ENCODE measurements at places on chromosomes 12 and 14.

DNA sequence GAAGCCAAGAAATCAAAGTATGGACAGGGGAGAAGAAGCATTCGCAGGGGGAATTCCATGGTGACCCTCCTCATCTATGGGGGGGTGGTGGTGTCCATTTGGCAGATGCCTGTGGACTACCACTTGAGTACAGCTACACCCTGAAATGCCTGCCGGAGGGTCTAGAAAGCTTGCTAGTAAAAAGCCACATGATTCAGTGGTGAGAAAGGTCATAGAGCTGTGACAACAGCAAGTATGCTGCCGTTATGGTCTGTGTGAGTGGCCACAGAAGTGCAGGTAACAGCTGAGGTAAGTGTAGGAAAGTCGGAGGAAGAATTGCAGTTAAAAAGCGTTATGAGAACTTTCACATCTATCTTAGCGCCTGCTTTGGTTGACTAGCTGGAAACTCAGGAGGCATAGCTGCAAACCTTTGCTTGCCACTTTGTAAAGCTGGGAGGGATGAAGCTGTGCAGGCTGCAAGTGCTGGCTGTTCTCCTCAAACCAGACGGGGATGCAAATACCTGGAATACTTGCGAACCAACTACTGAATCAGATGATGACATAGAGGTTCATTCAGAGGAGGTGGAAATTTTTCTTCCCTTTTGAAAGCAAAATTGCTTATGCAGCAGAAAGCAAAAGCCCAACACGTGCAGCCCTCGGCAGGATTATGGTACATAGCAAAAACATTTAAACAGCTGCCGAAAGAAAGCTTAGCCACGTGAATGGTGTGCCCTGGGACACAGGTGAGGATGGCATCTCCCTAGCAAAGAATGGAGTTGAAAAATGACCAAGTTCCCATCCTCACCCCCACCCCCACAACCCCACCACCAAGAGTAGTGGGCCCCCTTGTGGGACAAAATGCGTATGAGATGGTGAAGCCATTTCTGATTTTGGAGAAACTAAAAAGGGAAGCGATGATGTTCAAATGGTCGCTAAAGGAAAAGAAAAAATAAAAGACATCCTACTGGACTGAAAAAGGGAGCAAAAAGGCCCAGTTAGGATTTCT lies 287.0 kb downstream of the RERGL start:
- DNase-seq, result no peak

DNA sequence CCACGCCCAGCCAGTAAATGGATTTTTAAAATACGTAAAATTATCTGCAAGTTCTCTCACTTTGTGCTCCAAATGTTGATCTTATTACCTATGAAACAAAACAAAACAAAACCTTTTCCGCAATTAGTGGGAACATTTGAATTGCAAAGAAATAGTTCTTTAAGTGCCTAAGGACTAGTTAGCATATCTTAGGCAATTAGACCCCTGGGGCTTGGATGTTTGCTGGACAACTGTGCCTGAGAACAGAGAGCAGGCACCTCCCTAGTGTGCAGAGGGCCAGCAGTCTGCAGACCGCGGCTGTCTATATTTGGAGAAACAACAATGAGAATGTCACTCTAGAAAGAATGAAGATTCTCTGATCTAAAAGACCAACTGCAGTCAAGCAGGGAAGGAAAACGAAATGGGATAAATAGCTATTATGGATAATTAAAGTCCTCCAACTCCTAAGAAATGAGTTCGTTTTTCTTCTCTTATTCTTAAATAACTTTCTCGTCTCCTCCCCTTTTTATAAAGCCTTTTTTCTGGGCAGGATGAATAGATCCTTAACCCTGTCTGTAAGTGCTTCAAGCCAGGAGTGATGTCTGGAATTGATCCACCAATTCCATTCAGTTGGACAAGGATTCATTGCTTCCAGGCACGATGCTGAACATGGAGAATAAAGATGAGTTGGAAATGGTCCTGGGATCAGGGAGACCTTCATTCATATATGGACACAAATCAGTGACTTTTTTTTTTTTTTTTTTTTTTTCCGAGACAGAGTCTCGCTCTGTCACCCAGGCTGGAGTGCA lies 16.2 kb downstream of the SLC17A8 start:
- DNase-seq, result no peak

DNA sequence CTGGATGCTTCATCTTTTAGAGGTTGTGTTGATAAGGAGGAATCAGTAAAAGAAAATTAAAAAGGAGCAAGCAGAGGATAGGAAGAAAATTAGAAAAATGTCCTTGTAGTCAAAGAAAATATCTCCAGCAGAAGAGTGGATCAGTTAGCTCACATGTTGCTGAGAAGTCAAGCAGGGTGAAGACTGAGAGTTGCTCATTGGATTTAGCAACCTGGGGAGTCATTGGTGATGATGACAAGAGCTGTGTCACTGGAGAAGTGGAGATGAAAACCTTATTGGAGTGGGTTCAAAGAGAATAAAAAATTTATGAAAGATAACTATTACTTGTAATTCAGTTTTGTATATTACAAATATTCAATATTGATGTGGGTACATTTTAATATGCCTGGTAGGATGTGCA lies 9.8 kb downstream of the FRMD6 start:
- no peak for DNase-seq

- peak; percentile 23 for DNase-seq
These were observed 60.9 kb upstream of the OR4E1 start for GRCh38 chr14:21734457-21735074.

GRCh38 chr14:50943261-50943942 lies 881 bp downstream of the PYGL start:
- no peak for DNase-seq

DNA sequence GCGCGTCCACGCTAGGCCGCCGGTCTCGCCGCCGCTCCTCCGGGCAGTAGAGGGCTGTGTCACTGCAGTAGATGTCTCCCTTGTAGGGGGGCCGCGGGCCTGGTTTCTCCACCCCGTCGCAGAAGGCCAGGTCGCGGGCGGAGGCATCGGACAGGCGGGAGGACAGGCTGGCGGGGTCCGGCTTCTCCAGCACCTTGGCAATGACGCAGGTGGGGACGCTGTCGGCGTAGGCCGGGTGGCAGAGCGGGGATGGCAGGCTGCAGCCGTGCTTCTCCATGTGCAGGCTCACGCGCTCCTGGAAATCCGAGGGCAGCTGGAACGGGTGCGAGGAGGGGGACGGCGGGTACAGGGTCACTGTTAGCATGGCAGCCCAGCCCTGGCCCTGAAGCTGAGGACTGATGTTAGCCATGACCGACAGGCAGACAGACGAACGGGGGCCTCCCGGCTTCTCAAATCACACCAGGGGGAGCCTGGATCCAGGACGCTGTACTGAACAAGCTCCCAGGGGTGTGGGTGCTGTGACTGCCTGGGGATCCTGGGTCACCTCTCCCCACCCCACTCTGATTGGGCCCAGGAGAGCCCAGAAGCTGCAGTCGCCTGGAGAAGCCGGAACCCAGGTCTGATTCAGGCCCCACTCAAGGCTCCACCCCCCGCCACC lies 48.1 kb downstream of the BEGAIN start:
- no peak for DNase-seq

DNA sequence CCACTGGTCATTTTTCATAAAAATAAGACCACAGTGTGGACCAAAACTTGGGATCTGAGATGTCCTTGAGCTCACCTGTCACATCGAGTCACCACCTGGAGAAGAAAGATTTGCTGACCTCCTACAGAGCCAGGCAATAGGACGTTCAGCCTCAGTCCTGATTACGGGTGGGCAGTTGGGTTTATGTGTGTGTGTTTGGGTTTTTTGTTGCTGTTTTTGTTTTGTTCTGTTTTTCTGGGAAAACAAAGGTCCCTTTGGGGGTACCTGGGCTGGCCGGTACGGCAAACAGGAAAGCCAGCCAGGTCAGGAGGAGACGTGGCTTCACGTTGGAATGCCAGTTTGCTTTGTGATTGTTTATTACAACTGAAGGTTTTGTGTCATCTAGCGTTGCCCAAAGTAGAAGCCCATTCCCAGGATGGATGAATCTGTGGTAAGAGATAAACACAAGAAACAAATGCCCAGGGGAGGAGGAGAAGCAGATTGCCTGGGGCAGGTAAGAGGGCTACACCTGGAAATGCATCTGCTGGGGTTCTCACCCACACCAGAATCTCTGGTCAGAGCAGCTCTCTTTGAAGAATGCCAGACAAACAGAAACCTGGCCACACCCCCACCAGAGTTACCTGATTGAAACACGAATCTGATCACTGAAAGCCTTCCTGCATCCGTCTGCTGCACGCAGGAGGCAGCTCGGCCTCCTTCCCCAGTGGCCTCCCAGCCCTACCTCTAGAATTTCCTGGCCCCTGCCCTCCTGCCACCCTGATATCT lies 100.1 kb upstream of the DIO3 start:
- DNase-seq, result no peak

Measured in stimulated activated CD4-positive, alpha-beta T cell treated with anti-CD3 and anti-CD28 coated beads, Interleukin-4, amount 100 ng/mL, for 4 hours (primary cell).